ENCODE measurements at places on chromosomes 1 and 21.
A peak's percentile ranks its signal among the peaks of the same experiment; 100 is the strongest.

- DNase-seq: no peak
These were observed 7.7 kb downstream of the IFNAR2 start for GRCh38 chr21:33237486-33237885.

DNA sequence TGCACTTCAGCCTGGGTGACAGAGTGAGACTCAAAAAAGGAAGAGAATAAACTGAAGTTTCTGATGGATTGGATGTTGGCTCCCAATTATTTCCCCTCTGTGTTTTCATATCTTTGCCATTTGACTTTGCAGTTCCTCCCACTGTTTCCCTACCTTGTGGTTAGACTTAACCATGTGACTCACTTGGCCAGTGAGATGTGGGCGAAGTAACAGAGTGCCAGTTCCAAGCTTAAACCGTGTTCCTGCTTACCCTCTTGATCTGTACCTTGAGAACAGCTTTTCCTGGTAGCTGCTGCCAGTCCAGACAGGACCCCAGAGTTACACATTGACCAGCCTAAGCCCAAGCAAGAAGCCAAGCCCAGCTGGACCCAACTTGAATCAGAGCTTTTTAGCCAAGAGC, 323.4 kb downstream of the LTN1 start:
- no peak for DNase-seq

GRCh38 chr1:183390561-183390960, 27.6 kb downstream of the NMNAT2 start:
- DNase-seq: no peak

DNA sequence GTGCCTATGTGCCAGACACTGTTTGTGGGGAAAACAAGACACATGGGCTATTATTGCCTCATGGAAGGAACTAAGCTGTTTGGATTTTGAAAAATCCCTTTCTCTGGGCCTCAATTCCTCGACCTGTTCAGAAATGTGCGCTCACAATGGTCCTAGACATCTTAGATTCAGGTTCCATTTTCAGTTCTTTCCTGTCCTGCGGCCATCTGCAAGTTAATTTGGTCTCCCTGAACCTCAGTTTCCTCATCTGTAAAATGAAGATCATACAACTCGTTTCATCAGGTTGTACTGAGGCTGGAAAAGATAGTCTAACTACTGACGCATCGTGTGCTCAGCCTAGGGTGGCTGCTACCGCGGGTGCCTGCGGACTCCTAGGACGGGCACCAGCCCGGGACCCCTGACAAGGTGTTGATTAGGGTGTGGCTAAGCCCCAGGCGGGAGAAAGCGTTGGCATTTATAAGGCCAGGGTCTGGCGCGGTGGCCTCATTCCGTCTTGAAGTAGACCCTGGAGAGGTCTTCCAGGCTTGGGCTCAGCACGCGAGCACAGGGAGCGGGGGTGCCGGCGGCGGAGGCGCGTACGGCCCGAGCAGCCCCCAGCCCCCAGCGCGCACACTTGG, 493 bp upstream of the ELOA start:
- no peak for DNase-seq

DNA sequence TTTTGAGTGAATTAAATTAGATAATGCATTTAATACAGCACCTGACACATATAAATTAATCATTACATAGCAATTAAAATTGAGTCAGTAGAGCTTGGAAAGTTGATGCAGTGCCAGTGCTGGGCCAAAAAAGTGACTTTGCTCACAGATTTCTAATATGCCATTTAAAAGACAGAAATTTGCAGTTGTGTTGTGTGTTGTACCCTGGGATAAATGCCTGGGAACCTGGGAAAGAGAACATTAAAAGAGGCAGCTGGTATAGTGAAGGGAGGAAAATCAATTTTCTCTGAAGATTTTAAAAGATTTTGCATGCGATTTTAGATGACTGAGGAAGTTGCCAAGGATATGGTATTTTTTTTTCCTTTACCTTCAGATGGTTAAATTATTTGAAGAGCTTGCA, 10.9 kb upstream of the CFH start:
- no peak for DNase-seq

GRCh38 chr1:63817152-63817667, 43.4 kb downstream of the ROR1 start:
- no peak for DNase-seq

GRCh38 chr21:43912500-43912899, 47.5 kb downstream of the AGPAT3 start:
- DNase-seq: no peak

DNA sequence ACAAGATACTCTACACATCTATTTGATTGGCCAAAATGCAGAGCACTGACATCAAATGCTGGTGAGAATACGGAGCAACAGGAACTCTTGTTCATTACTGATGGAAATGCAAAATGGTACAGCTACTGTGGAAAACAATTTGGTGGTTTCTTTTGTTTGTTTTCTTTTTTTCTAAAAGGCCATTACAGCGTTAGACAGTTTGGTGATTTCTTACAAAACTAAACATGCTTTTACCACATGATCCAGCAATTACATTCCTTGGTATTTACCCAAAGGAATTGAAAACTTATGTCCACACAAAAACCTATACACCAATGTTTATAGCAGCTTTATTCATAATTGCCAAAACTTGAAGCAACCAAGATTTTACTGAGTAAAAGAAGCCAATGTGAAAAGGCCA, 66.4 kb upstream of the FBXO28 start:
- peak; percentile 77 for DNase-seq

DNA sequence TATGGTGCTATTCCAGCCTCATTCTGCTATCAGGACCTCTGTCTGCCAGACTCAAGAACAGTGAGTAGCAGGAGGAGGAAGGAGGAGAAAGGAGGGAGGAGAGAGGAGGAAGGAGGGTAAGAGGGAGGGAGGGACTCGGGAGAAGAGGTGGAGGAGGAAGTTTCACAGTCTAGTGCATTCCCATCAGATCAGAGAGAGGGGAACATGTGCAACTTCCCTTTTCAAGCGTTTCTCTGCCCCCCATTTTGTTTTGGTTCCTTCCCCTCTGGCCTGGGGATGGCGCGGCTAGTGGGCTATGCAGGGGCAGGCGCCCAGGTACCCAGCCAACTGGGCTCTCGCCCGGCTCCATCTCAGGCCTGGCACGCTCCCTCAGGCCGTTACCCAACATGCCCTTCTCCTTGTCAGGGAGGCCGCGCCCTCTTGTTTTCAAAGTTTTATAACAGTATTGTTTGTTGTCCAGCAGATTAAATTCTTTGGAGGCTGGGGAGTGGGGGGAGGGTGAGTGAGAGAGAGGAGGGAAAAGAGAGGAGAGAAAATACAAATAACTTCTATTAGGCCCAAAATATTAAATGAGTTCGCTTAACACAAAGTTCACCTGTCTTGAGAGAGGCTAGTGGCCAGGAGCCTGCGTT, 56.0 kb downstream of the CD46 start:
- DNase-seq: no peak

DNA sequence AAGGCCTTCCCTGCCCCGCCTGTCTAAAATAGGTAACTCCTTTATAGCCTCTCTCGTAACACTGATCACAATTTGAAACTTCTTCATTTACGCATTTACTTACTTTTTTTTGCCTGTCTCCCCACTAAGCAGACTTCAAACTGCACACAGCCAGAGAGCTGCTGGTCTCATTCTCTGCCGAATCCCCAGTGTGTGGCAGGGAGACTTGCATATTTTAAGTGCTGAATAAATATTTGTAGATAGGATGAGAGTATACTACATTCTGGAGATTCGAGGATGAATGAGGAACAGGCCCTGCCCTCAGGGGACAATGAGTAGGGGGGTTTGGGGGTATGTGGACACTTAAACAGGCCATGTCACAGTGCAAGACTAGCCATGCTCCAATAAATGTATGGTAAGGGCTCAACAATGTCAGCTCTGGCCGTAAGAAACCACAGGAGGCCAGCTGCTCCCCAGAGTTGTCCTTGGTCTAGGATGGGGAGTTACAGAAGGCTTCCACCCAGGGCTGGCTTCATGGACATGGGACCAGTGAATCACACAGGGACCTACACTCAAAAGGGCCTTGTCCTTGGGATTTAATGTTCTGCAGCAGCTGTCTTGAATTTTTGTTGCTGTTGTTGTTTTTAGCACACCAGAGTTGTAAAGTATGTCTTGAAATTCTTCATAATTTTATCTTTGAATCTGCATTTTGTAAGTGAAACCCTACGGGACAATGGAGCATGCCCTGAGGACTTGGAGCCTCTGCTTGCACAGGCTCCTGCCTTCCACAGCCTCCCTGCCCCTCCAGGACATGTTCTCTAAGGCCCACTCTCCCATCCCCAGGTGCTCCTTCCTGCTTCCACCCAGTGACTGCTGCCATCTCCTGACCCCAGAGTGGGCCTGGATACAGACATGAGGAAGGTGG, 8.5 kb downstream of the DIO1 start:
- no peak for DNase-seq

DNA sequence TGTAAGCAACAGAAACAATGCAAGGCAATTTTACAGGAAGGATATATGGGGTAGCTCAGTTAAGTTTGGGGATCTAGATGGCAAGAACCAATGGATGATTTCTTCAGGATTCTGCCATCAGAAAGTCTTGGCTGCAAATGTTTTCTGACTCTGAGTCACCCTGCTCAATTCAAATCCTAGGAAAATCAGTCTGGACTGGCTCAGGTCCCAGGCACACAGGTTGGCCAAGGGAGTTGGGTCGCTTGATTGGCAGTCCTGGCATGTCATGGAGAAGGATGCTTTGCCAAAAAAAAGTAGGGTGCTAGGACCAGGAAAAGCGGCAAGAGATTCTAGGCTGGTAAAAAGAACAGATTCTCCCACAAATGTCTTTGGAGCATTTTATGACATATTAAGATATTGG, 28.9 kb upstream of the S1PR1 start:
- no peak for DNase-seq

- DNase-seq: no peak
These were observed 13.8 kb downstream of the CDCP2 start for GRCh38 chr1:54138994-54139393.

GRCh38 chr1:235632506-235633401, 16.8 kb downstream of the GNG4 start:
- peak; percentile 56 for DNase-seq

GRCh38 chr1:6154525-6155319, 25.4 kb downstream of the CHD5 start:
- no peak for DNase-seq

DNA sequence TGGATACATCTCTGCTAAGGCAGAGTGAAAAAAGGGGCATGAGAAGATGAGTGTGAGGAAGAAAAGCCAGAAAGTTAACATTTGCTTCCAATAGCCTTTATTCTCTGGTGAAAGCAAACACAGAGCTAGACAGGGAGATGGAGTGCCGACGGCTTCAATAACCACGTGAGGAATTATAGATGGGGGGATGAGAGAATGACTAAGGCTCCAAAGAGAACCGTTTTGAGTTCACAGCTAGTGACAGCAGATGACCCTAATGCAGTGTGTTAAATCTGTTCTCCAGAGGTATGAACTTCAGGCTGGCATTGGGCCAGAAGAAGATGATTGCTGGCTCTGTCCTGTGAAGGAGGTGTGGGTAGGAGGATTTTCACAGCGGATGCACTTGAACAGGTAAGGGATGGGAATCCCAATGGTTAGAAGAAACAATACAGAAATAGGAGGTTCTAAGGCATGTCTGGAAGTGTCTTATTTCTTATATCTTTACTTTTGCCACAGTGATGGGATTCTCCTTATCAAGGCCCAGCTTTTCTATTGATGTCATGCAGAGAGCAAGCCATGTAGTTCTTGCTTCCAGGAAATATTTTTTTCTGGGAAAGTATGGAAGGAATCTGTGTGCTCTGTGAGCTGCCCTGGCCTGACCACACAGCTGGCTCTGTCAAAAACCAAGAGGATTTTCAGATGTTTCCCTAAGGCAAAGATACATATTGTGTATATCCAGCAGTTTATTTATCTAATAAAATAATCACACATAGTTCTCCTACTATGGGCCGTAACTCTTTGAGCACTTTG, 573.8 kb downstream of the LTN1 start:
- DNase-seq: peak; percentile 67

GRCh38 chr1:218463194-218464156, 118.3 kb downstream of the TGFB2 start:
- peak; percentile 63 for DNase-seq

- DNase-seq: no peak
These were observed 27.5 kb downstream of the PRKAA2 start for GRCh38 chr1:56672579-56672978.

GRCh38 chr21:23955135-23955843, 1652.0 kb downstream of the MRPL39 start:
- DNase-seq: no peak

DNA sequence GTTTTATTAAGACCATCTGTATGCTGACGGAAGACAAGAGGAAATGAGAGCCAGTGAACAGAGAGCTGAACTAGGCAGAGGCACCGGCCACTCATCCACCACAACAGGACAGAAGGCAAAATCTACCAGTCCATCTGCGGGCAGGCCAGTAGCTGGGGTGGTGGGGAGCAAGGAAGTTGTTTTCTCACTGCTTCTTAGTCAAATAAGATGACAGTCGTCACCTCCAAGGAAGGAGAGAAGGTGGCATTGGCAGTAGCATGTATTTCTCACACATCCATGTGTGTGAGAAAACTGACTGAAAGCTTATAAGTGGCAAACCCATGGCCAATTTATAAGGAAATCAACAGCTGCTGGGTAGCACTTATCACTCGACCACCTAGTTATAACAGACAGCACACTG, 8.2 kb downstream of the TTC13 start:
- peak; percentile 19 for DNase-seq

GRCh38 chr21:25186273-25186672, 421.0 kb downstream of the MRPL39 start:
- DNase-seq: no peak

GRCh38 chr1:46456411-46456963, 33.1 kb upstream of the DMBX1 start:
- DNase-seq: no peak

GRCh38 chr1:159881622-159882526, 18.1 kb downstream of the CFAP45 start:
- peak; percentile 90 for DNase-seq

DNA sequence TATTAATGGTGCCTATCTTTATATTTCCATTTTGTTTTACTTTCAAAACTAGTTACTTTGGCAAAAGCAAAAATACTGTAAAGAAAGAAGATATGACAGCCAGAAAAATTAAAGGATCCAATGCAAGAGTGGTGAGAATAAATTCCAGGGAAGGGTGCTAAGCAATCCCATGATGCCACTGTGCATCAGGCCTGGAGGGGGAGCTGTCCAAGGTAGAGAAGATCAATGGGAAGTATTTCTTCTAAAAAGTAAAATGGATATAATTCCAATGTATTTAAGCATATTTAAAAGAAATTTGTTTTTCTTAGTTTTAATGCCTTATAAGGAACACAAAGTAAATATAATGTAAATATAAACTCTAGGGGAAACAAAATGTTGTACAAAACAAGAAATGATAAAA, 1382.2 kb upstream of the B3GALT2 start:
- no peak for DNase-seq

DNA sequence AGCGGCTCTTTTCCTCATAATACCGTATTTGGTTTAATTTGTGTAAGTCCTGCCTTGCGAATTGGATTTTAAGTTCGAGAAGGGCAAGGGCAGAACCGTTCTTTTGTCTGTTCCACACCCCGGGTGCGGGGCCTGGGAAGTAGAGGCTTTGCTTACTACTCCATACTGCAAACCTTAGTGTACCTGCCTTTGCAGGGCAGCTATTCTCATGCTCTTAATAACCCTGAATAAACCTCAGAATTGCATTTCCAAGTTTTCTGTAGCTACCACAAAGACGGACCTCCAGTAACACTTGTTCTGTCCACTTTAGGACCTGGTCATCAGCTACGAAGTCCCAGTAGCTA, 657 bp upstream of the HNRNPU start:
- DNase-seq: no peak

- peak; percentile 44 for DNase-seq
These were observed 480.6 kb downstream of the CAMTA1 start for GRCh38 chr1:7265771-7266371.
